ENCODE measurements at places on chromosomes 1 and 21. TPM values are rescaled to one million over a fixed set of nuclear protein-coding genes. Genes with fewer than 3 reads are reported as not detected.
A peak's percentile ranks its signal among the peaks of the same experiment; 100 is the strongest.

- DNase-seq, result no peak
Measured at GRCh38 chr1:88111816-88112215, 572.3 kb upstream of the PKN2 start.

DNA sequence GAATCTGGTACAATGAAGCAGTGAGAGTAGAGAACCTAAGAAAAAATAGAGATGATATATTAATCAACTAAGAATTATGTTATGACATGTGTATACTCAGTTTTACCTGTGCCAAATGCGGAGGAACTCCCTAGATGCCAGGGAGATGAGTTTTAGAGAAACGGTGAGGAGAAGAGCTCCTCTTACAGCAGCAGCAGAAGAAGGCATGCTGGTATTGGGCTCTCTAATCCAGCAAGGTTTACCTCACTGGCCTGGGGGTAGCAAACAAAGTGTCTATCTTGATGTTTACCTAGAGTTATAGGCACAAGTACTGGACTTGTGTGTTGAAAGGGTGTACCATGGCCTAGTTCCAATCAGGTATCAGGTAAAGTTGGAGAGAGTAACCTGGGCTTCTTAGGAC is 28.9 kb upstream of the DEPDC1 start:
- no peak for DNase-seq

- DNase-seq, result peak; percentile 76
Measured at GRCh38 chr1:183881387-183882131, 76.6 kb downstream of the RGL1 start.

Gene SERINC2
- 21.2 TPM for total RNA-seq

All from fibroblast of villous mesenchyme (primary cell).